ENCODE measurements at places on chromosomes 13 and 19.

- DNase-seq = peak; percentile 61
Measured at GRCh38 chr13:77460195-77460594, 75.3 kb upstream of the SCEL start.

- DNase-seq = peak; percentile 51
Measured at GRCh38 chr13:23965346-23965745, 68.0 kb upstream of the C1QTNF9B start.

DNA sequence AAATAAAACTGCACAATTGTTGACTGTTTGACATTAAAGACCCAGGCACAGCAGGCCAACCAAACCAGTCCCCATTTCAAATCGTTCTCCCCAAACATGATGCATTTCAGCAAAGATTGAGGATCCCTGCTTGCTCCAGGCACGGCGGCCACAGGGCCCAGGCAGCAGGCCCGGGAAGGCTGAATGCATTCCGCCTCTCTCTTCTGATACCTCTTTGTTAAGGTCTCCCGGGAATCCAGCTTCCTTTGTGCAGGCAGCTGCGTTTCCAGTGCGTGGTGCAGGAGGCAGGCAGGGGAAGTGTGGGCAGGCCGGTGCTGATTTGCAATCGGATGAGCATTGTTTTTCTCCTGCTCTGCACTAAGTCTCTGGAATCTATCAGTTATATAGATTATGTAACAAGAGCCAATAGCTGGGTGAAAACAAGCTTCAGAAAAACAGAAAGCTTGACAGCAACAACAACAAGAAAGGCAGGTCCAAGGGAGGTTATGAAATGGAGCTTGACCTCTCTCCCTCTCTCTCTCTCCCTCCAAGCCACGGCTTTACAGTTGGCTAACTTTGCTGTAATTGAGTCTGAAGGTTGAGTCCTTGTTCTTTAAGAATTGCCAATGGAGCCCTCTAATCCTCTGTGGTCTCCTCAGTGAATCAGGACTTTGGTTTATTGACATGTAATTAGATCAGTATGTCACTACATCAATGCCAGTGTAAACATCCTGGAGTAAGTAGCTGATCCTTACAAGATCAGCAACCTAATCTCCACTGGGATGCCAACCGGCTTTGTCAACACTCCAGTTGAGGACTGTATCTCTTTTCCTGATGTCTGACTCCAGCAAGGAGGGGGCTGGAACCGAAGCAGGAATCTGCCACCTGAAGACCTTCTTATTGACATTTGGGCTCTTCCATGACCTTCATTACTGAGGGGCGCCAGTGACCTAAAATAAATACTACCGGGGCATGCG lies 338.0 kb downstream of the TEX29 start:
- DNase-seq = peak; percentile 48

GRCh38 chr13:76446191-76446590 lies 440.0 kb downstream of the KCTD12 start:
- DNase-seq = no peak

DNA sequence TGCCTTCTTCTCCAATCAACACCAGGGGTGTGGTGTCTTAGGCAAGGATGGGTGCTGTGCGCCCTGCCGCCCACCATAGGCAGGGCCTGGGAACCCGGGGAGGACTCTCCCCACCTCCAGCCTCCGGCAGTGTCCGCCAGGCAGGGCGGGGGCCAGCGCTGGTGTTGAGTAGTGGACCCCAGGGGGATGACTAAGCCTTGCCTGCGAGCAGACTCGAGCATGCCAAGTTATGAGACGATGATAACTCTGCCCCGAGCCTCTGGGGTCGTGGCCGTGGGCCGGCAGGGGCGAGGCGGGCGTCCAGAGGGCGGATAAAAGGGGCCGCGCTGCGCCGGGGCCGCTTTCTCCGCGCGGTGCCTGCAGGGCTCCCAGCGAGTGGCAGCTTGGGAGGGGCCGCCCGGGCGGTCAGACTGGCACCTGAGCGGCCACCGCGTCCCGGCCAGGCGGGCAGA lies at the start of gene MEDAG:
TSS of gene MEDAG (plus strand) at position 340 of the 452 bp plus-strand sequence. CDS start 245 bp downstream, outside the sequence.
- no peak for DNase-seq

GRCh38 chr13:87172166-87172835 lies 498.9 kb upstream of the SLITRK5 start:
- DNase-seq = no peak

DNA sequence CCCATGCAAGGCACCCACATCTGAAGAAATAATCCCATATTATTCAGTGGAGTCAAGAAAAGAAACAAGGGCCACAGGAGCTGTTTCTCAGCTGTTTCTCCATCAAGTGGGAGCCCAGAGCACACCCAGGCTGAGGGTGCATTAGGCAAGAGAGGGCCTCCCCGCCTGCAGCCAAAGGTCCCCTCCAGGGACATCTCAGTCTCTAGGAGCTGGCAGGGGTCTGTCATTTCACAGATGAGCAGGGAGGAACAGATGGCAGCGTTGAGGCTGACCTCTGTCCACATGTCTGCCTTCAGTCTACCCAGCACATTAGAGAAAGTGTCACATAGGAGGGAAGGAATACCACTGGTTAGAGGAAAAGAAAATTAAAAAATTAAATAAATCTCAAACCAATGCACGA lies 157.7 kb downstream of the ZNF536 start:
- no peak for DNase-seq

DNA sequence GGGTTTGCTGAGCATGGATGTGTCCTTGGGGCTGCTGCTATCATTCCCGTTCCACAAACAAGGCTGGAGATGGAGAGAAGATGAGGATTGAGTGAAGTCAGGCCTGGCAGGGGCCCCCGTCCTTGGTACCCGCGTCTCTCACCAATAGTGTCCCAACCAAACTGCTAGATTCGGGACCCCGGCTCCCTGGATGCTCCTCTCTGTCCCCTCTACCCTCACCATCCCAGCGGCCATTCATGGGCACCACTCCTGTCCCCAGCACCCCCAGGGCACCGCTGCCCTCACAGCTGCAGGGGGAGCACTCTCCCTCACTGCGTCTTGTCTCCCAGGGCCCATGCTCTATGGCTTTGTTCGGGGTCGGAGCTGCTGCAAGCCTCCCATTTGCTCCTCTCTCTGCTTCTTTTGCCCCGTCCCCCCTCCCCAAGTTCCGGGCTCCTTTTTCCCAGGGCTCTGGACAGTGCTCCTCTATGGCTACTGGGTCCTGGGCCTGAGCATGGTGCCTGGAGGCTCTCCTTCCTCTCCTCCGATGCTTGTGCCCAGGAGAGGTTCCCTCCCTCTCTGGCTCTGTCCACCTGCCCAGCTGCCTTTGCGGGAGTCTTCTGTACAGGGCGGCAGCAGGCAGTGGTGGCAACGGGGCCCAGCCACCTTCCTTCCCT lies 219.5 kb downstream of the TEX29 start:
- DNase-seq = no peak

DNA sequence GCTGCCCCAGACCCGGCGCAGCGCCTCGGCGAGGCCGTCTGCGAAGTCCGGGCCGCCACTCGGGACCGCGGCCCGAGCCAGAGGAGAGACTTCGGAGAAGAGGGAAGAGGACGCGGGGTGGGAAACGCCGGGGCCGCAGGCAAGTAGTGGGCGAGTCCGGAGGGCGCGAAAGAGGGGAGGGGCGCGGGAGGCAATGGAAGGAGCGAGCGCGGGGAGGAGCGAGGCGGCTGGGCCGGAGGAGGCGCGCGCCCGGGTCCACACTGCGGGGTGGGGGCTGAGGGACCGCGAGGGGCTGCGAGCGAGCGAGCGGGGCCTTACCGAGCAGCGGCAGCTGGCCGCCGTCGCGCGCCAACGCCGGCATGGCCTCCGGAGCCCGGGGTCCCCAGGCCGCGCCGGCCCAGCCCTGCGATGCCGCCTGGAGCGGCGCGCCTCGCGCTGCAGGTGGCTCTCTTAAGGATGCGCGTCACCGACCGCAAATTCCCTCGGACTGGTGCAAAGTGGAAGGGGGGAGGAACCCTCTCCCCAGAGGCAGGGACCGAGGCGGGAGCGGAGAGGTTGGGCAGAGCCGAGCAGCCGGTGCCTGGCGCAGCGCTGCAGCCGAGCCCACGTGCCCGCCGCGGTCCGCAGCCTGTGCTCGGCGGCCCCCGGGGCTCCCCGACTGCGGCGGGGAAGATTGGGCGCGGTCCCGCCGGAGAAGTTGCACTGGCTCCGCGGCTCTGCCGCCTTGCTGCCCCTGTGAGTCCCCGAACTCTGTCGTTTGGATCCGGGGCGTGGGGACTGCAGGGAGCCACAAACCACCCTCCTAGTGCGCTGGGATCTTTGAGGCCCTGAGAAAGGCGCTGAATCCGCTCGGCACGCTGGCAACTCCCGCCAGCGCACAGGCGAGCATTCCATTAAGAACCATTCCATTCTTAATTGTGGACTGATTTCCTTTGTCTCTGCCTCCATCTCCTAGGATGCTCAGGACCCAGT lies at the start of gene FLT3:
TSS of gene FLT3 (minus strand) at position 427 of the 972 bp plus-strand sequence. CDS start at position 361, 66 bp downstream.
- DNase-seq = no peak

DNA sequence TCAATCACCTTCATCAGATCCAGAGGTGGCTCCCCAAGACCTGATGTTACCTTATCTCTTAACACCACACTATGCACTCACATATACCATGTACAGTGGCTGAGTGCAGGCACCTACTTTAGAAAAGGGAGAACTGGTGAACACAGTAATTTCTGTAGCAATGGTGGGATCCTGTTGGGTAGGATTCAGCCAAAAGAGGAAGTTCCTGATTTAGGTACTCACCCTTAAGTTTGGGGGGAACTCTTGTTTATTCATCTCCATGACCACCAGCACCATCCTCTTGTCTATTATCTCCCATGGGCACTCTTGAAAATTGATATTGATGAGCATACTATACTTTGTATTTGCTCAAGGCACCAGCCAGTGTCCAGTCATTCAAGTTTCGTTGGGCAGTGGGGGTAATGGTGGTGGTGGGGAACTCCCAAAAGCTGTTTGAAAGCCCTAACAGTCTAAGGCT lies 324.4 kb downstream of the LMO7 start:
- no peak for DNase-seq

DNA sequence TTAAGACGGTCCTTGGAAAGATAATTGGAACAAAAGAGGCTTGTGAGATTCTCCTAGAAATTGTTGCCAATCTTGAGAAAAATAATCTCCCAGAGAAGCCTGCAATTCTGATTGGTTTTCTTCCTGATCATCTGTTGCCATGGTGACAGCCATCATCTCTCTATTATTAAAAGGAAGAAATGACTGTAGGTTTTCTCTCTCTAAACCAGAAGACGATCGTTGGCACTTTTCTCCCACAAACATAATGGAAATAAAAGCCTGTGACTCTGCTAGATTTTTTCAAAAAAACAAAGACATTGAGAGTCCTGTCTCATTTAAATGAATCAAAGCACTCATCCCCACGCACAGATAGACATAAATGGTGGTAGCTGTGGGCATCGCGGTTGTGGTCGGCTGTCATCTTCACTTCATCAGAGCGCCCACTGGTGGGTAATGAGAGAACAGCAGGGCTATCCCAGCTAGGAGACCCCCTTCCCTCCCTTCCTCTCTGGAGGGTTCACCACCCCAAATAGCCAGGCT lies 21.7 kb upstream of the CALM3 start:
- peak; percentile 62 for DNase-seq

DNA sequence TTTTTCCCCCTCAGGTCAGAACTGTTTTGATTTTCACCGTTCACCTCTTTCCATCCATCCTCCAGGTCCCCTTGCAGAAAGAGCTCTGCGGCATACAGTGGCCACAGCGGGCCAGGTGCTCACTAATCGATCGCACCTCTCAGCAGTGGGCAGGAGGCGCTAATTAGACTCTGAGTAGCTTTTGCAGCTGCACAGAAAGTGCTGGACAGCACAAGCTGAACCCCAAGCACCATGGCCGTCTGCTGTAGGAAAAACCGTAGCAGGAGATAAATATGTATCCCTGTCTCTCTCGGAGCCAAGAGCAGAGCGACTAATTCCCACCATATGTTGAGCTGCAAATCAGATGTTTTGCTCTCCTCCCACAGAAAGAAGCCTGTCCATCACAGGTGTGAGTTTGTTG lies 54.4 kb downstream of the PEX11G start:
- DNase-seq = no peak

DNA sequence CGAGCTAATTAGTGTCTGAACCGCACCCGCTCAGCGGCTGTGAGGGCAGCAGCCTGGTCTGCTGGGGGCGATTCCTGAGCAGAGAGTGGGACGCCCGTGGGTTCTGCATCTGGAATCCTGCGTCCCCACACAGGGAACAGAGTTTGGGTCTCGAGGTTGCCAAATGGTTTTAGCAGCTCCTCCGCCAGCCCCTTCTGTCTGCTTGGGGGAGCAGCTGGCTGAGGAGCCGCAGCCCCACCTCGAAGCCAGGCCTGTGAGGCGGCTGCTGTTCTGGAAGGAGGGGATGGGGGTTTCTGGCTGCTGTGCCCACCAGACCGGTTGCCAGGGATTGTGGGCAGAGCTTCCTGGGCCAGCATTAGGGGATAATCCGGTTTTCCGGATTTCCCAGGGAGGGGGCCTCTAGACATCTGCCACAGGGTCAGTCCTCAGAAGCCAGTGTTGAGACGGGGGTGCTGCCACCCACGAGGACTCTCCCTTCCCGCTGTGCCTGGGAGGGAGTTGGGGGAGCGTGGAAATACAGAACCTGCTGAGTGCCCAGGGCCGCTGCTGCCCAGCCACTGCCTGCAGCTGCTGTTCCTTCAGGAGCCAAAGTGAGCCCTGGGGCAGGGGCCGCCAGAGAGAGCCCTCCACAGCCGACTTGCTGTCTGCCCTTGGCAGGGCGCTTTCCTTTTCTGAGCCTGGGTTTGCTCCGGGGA lies 2.0 kb downstream of the CDC34 start:
- DNase-seq = no peak

- DNase-seq = no peak
Measured at GRCh38 chr19:28610731-28611130, 602.2 kb downstream of the UQCRFS1 start.

Data from pons (tissue), 1 donor.